ENCODE measurements at places on chromosomes 12 and 14.

GRCh38 chr14:56137849-56138248 is 19.6 kb downstream of the PELI2 start:
- no peak for DNase-seq

GRCh38 chr14:58821421-58821820 is 183.7 kb downstream of the DACT1 start:
- no peak for DNase-seq

GRCh38 chr12:132066345-132066685 is 77.8 kb downstream of the DDX51 start:
- peak; percentile 69 for DNase-seq

- no peak for DNase-seq
Measured at GRCh38 chr14:31487886-31488285, at the start of gene GPR33. TSS of gene GPR33 (minus strand) at chr14:31488039. CDS start at chr14:31483965, 4,074 bp downstream.

DNA sequence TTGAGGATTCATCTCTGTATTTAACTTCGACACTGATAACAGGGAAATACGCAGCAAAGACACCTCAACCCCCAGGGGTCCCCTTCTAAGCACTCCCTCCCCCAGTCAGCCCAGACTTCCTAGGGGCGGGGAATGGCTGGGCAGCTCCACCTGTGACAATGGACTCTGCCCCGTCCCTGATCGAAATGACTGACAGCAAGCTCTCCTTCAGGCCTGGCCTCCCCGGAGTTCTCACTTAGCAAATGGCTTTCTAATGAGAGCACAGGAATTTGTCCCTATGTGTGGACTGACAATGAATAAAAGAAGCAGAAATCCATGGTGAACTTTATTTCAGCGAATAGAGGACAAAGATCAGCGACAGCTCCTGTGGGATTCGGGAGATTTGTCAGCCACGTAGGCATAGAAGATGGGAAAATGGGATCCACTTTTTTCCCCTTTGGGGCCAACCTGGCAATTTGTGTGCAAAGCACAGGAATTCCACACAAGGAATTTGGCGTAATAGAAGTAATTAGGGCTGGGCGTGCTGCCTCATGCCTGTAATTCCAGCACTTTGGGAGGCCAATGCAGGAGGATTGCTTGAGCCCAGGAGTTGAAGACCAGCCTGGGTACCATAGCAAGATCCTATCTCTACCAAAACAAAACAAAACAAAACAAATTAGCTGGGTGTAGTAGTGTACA is 63.8 kb downstream of the TNFAIP2 start:
- DNase-seq = no peak
